ENCODE measurements at places on chromosomes 6 and 20.

- DNase-seq = no peak
These were observed 940.5 kb upstream of the MANEA start for GRCh38 chr6:94636780-94637385.

DNA sequence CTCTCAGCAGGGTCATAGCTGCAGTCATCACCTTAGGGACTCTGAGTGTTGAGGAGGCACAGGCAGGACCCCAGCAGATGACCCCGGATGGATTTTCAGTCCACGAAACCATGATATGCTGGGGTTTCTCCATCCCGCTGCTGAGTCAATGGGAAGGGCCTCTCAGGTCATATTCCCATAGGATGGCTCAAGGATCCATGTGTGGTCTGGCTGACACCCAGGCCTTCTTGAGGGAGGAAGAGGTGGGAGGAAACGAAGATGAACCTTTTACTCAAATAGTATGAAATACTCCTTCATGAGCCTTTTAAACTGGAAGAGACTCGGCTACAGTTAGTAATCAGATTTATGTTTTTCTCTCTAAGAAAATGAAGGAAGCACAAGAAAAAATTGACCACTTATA lies 10.3 kb upstream of the RALY start:
- DNase-seq = no peak

DNA sequence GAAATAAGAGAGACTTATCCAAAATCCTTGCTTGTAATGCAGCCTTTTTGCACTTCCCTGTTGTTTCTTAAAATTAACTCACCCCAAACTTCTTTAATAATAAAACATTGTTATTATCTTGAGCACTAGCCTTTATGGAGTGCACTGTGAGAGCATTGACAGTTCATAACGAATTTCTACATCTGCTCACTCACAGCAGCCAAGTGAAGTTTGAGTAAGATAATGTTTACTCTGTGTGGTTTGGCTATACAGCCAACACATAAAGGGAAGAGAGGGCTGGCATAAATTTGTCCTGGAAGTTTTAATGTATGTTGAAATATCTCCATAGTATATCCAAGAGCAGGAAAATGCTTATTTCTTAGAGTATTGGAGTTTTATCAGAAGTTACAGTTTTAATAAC lies 227.9 kb downstream of the FRK start:
- no peak for DNase-seq

- no peak for DNase-seq
These were observed 74.0 kb downstream of the AGPAT4 start for GRCh38 chr6:161199850-161200249.

GRCh38 chr6:143880412-143880811 lies 16.1 kb downstream of the ZC2HC1B start:
- no peak for DNase-seq

GRCh38 chr6:156980515-156980914 lies 203.3 kb downstream of the ARID1B start:
- DNase-seq = no peak
